Activated naive CD8-positive, alpha-beta T cell treated with anti-CD3 and anti-CD28 coated beads for 36 hours (primary cell): ENCODE measurements at places on chromosomes 13 and 19. TPM values are rescaled to one million over a fixed set of nuclear protein-coding genes. Genes with fewer than 3 reads are reported as not detected.

PSG3 gene
- total RNA-seq, result not detected

GRCh38 chr13:97411984-97412383 is 22.0 kb upstream of the RAP2A start:
- no peak overlapping the region for H3K4me3 ChIP-seq
- H3K36me3 ChIP-seq, result no peaks in the 10 kb centered on the region
- DNase-seq, result no peak
- H3K4me1 ChIP-seq, result no peaks in the 10 kb centered on the region
- H3K27me3 ChIP-seq, result peaks cover 10% of the 10 kb centered on the region

NOVA2 gene
- not detected for total RNA-seq

SPTBN4 gene
- 2.9 TPM for total RNA-seq

- no peak overlapping the region for H3K27ac ChIP-seq
- no peaks in the 10 kb centered on the region for H3K4me1 ChIP-seq
- H3K27me3 ChIP-seq, result peaks cover 7% of the 10 kb centered on the region
- no peak overlapping the region for H3K4me3 ChIP-seq
- no peak for DNase-seq
Measured at GRCh38 chr13:52896827-52897659, 48.6 kb upstream of the PCDH8 start.

TEX101 gene
- not detected for total RNA-seq

DNA sequence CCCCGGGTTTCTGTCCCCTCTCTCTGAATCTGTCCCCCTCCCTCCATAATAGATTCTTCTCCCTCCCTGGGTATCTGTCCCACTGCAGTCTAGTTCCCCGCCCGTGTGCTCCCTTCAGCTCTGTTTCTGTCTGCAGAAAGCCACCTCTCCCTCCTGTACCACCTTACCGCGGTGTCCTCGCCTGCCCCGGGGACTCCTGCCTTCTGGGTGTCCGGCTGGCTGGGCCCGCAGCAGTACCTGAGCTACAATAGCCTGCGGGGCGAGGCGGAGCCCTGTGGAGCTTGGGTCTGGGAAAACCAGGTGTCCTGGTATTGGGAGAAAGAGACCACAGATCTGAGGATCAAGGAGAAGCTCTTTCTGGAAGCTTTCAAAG is 1.3 kb downstream of the FCGRT start:
- no peaks in the 10 kb centered on the region for H3K36me3 ChIP-seq
- H3K27ac ChIP-seq, result peak overlapping the region; percentile 65
- DNase-seq, result no peak
- peaks cover 15% of the 10 kb centered on the region for H3K4me1 ChIP-seq

DNA sequence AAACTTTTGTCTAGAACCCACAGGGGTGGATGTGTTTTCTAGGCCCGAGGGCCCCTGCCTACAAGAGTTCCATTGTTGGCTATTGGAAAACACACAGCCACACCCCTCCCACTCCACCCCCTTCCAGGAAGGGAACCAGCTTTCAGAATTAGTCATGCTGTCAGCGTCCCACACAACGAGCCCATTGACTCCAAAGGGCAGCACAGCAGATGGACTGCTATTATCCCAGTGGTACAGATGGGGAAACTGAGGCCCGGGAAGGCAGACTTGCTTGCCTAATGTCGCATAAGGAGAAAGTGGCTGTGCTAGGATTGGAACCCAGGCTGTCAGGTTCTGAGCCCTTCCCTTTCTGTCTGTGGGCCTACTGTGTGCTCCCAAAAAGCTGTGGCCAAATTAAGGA is 8.1 kb upstream of the FXYD3 start:
- no peak for DNase-seq
- H3K4me3 ChIP-seq, result no peak overlapping the region
- peaks cover 5% of the 10 kb centered on the region for H3K4me1 ChIP-seq
- no peaks in the 10 kb centered on the region for H3K27me3 ChIP-seq

- DNase-seq, result no peak
- peak within 1 kb of the TSS; percentile 96 for H3K4me3 ChIP-seq
- H3K4me1 ChIP-seq, result peaks cover 13% of the 10 kb centered on the region
Measured at GRCh38 chr19:48719263-48720171, at the start of gene MAMSTR. Gene MAMSTR, minus strand, starts transcription at chr19:48719725. Its CDS starts 694 bp downstream, at chr19:48719031.

DNA sequence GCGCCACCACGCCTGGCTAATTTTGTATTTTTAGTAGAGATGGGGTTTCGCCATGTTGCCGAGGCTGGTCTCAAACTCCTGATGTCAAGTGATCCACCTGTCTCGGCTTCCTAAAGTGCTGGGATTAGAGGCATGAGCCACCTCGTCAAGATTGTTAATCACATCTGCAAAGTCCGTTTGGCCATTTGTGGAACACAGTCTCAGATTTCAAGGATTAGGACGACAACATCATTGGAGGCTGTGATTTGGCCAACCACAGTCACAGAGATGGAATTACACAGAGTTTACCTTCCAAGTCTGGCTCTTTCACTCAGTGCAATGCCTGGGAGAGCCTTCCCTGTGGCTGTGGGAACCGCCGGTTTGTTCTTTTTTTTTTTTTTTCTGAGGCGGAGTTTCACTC is 17.8 kb downstream of the SULT2B1 start:
- no peak overlapping the region for H3K27ac ChIP-seq
- H3K27me3 ChIP-seq, result peaks cover 21% of the 10 kb centered on the region
- no peak overlapping the region for H3K4me3 ChIP-seq
- no peak for DNase-seq
- no peaks in the 10 kb centered on the region for H3K36me3 ChIP-seq
